ENCODE measurements at places on chromosomes 6 and 20. TPM values are rescaled to one million over a fixed set of nuclear protein-coding genes. Genes with fewer than 3 reads are reported as not detected.

- DNase-seq = no peak
These were observed 12.9 kb upstream of the CEP85L start for GRCh38 chr6:118663993-118664985.

DNA sequence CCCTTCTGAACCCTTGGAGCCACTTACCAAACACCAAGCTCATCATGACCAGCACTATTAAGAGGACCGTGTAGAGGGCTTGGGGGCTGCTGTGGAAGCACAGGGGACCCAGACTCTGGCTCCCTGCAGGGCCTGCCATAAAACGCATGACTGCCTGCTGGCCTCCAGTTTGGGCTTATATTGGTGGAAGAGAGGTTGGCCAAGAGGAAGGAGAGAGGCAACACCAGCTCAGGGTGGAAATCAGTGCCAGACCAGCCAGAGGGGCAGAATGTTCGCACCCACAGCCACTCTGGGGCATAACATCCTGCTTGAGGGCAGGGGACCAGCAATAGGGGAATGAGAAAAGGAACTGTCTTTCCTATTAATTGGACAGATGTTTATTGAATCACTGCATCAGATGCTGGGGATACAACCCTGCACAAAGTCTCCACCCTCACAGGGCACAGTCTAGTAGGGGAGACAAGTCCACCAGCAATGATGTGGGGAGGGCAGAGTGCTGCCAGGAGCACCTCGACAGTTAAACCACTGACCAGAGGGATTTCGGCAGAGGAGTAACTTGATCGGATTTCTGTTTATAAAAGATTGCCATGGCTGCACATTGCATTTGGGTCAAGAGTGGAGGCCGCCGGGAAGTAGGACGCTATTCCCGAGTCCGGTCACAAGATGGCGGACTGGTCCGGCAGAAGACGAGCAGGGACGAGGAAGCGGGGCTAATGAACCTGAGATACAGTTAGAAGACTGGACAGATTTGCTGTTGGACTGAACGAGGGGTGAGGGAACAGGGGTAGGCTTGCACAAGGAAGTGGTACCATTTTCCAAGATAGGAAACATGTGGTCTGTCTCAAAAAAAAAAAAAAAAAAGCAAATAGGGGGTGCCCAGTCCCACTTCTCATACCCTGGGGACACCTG is at the start of gene LY6G5C:
LY6G5C (minus strand) TSS at position 842 of the 909 bp plus-strand sequence; CDS start at position 148, 694 bp downstream.
- peak; percentile 86 for DNase-seq

GRCh38 chr20:64041040-64041780 is 5.2 kb downstream of the C20orf204 start:
- DNase-seq = no peak

GRCh38 chr6:87658516-87658915 is 43.5 kb downstream of the AKIRIN2 start:
- no peak for DNase-seq

GRCh38 chr6:145020114-145020513 is 715.2 kb downstream of the EPM2A start:
- no peak for DNase-seq

GRCh38 chr20:23293689-23294088 is 56.9 kb upstream of the NXT1 start:
- DNase-seq = no peak

GRCh38 chr6:39018103-39018502 is 30.5 kb upstream of the GLP1R start:
- DNase-seq = no peak

- no peak for DNase-seq
These were observed 31.3 kb downstream of the BCAS4 start for GRCh38 chr20:50826121-50826520.

DNA sequence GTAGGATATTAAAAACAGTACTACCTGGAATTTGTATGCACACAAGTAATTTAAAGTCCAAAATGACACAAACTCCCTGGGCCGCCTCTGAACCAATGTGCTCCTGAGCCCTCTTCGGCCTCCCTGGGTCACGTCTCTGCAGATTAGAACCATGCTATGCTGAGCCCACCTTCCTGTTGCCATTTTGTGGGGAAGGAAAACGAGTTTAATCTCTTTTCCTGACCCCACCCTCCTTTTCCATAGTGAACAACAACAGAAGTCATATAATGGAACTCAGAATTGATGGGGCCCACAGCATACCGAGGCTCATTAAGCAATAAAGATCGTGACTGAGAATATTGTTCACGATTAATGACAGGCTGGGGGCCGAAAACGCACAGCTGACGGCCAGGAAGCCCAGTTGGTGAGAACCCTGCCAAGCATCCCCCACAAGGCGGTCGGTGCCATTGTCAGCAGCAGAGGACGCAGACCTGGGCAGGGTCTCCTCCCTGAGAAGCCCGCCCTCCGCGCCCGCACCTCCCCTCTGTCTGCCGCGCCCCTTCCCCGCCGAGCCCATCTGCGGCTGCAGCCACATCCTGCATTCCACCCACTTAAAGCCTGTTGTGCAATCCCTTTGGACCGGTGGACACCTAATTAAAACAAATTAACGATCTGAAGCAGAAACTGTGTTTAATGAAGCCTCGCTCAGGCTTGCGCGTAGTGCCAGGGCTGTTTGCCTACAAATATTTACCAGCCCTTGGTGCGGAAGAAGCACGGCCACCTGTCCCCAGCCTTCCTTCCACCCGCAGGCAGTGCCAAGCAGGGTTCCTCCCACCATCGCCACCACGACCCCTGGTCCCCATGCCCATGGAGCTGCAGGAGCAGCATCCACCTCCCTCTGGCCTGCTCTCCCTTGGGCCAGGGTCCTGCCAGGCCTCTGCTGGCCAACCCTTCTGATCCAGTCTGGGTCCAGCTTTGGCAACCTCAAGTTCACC is 68.1 kb downstream of the DLL1 start:
- DNase-seq = peak; percentile 15

DNA sequence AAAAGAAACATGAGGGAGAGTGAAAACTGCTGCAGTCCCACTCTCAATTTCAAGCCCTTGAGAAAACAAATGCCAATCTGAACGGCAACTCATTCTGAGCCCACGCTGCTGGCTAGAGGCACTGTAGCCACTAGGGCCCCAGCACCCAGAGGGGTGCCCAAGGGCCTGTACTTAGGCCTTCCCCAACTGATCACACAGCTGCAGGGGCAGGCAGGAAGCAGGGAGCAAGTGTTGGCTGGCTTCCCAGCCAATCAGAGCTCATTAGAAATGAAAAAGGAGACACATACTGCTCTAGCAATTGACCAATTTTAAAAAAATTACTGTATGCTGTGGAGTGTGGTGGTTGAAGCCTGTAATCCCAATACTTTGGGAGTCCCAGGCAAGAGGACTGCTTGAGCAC is 3.7 kb upstream of the BEND3 start:
- DNase-seq = no peak

GRCh38 chr6:114194362-114195026 is 148.3 kb downstream of the HS3ST5 start:
- DNase-seq = no peak

DNA sequence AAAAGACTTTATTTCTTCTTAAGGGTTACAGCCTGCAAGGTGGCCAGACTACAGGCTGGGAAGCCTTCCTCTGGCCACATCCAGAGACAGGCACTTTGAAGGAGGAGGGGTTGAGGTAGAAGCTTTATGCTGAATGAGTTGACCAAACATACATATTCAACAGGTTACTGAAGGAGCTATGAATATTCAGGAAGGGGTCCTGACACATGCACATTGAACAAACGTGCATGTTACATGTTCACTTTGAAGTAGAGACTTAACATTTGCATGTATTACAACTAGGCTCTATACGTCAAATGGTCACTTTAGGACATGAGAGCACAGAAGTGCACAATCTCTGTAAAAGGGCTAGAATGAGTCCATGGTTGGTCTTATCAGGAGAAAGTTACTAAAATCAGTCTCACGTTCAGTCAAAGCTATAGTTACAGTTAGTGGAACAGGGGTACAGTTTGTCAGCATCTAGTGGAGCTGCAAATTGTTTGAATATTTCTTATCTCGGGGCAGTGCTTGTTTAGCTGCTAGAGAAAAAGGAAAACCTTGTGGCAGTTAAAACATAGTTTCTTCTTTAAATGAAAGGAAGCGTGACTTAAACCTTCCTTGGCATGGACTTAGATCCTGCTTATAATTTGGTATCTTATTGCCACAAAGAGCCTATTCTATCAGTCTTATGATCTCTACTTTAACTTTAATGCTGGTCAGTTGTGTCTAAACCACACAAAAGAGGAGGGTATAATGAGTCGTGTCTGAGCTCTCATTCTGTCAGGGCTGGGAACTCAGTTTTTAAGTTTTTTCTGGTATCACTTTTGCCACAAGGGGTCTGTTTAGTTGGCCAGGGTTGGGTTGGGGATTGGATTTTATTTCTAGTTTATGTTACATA is 4.6 kb upstream of the ZSCAN9 start:
- no peak for DNase-seq

- DNase-seq = no peak
These were observed 151.4 kb downstream of the BCAS1 start for GRCh38 chr20:53918949-53919361.

DNA sequence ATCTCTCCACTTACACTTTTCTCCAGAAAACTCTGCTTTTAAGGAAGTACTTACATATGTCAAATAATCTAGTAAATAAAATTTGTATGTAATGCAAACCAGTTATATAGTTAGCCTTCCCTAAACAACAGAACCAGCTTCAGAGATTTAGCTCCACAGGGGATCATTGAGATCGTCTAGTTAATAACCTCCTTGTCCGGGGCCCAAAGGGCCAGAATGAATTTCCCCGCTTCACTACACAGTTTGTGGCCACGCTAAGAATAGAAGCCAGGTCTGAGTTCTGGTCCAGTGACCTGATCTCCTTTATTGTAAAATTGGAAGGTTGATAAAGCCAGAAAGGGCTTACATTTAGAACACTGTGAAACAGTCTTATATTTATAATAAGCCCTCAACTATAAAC is 245.2 kb downstream of the TPBG start:
- DNase-seq = no peak

- no peak for DNase-seq
These were observed 580.7 kb downstream of the RFPL4B start for GRCh38 chr6:112927641-112928320.

- DNase-seq = no peak
These were observed 132.6 kb upstream of the SMLR1 start for GRCh38 chr6:130694606-130695005.

DNA sequence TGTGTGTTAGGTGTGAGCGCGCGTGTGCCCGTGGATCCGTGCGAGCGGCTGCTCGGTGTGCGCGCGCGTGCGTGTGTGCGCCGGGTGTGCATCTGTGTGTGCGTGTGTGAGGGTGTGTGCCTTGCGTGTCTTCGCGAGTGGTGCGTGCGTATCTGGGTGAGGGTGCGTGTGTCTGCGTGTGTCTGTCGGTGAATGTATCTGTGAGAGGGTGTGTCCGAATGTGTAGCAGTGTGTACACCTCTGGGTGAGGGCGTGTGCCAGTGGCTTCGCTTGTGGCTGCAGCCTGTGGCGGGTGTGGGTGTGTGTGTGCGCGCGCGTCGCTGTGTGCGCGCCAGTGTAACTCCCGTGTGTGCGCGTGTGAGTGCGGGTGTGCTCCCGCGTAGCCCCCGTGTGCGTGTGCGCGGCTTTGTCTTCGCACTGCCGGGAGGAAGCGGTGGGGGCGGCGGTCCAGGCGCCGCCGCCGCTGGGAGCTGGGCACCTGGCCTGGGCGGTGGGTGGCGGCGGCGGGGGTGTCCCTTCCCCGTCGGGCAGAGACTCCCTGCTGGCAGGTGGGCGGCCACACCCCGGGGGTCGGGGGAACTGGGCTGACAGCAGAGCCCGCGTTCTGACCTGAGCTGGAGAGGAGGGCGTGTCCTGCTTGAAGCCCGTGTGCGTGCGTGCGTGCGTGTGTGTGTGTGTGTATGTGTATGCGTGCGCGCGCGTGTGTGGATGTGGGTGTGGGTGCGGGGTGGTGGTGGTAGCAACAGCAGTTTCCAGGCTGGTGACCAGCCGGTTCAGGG is 61.3 kb upstream of the EPB41L1 start:
- peak; percentile 69 for DNase-seq

DNA sequence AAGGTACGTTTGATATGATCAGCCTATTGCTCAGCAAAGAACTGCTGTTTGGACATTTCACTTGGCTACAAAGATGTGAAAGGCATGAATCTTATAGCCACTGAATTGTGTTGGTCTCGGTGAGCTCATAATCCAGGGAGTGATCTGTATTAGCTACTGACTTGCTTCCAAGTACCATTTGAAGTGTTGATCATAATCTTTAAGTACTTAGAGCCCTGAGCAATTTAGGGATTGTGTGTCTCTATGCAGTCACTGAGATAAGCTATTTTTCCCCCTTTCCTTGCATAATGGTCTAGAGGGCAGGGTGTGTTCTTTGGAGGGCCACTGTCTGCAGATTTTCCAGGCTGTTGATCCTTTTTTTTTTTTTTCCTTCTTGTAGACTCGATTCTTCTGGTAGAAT is 393.6 kb downstream of the ESR1 start:
- no peak for DNase-seq

DNA sequence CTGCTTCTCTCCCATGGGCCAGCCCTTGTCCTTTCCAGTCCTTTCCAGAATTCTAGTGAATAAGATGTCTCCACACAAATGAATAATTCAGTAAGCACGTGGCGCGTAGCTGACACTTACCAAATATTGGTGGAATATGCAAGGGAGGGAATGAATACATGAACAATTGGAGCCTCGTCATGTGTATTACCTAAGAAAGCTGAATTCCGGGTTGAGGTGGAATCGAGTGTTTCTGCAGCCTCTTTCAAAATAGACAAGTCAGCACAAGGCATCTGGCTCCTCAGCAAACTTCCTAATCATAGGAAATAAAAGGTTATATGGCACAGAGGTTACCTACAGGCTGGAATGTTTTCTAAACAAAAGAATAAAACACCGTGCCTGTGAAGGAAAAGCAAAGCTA is 47.0 kb upstream of the NT5E start:
- no peak for DNase-seq

GRCh38 chr6:112396221-112396620 is 49.1 kb downstream of the RFPL4B start:
- no peak for DNase-seq

The IL17F gene
- total RNA-seq = not detected

The TSPO2 gene
- total RNA-seq = not detected

The XKR7 gene
- total RNA-seq = 0.16 TPM

The RAB44 gene
- 0.09 TPM for total RNA-seq

The LGSN gene
- total RNA-seq = 0.22 TPM

The ATP6V1G2 gene
- total RNA-seq = 0.37 TPM

The ABHD16A gene
- 20.6 TPM for total RNA-seq

The GABRR2 gene
- 0.19 TPM for total RNA-seq

The LRRC73 gene
- 0.60 TPM for total RNA-seq

The PBOV1 gene
- not detected for total RNA-seq

The FAM120B gene
- total RNA-seq = 10.5 TPM

Data from pancreas (tissue), 10 donors.